ENCODE measurements at places on chromosomes 12 and 14.

GRCh38 chr12:28583701-28584261, 393.5 kb downstream of the CCDC91 start:
- no peak for DNase-seq

GRCh38 chr14:35332517-35333263, 40.5 kb downstream of the PSMA6 start:
- peak; percentile 11 for DNase-seq

- peak; percentile 1 for DNase-seq
Observed at GRCh38 chr12:30047516-30048254, 263.9 kb upstream of the TMTC1 start.

DNA sequence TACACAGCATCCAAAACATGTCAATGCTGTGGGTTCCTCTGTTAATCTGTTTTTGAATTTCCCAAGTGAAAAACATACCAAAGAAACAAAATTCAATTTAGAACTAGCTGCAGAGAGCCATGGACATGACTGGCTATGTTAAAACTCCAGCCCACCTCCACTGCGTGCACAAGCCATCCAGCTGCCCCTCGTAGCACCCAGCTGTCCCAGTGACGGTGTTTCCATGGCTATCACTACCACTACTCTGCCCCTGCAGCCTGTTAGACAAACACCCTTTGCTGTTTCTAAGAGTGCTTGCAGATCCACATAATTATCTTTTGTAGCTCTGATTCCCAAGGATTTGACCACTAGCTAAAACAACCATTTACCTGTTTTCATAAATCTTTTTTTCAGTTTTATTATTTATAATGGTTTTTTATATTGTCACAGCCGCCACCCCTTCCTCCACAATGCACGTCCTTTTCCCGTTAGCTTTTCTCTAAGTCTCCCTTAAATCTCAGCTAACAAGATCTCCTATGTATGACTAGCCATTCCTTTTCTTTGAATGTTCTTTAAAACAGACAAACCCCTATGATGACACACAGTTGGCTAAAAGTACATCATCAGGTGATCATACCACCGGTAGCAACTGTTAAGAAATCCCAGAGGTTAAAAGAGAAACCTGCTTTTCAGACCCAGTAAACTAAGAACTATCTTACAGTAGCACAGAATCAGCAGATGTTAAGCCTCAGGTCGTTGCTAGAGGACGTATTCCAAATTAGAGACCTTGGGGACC, 37.8 kb upstream of the NAA30 start:
- no peak for DNase-seq

- no peak for DNase-seq
Observed at GRCh38 chr14:61491224-61491623, 169.8 kb downstream of the PRKCH start.

DNA sequence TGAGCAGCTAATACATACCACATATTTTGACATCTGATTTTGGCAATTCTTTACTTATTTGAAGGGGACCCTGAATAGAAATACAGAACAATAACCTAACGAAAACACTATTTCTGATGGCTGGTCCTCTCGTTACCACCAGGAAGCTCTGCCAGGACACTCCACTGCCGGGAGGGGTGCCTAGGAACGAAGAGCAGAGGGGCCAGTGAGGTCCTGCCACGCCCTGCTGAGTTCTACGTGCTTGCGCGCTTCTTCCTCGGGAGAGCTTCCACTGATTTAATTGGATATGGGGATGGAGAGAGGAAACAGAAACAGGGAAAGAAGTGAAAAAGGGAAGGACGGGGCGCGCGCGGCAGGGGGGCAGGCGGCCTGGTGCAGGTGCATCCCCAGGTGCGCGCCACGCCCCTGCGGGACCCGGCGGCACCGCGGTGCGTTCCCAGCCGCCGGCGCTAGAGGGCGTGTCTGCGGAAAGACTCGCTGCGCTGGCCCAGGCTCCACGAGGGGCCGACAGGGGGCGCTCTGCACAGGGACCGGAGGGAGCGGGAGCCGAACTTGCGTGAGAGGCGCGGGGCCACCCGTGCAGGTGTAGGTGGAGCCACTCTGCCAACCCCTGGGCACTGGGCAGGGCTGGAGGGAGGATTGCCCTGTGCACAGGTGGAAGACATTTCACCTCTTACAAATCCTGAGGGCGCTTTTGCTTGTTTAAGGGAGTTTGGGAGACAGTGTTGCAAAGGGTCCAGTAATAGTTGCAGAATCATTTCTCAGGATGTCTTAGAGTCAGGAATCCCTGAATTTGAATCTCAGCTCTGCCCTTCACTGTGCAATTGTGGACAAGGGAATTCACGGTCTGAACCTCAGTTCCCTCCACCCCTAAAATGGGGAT, 986.3 kb upstream of the TMEM132C start:
- DNase-seq, result peak; percentile 17

All from NCI-H1436 (cell line).